ENCODE measurements at places on chromosomes 6 and 20.

GRCh38 chr6:124054034-124054433 lies 250.4 kb downstream of the NKAIN2 start:
- no peak for DNase-seq

DNA sequence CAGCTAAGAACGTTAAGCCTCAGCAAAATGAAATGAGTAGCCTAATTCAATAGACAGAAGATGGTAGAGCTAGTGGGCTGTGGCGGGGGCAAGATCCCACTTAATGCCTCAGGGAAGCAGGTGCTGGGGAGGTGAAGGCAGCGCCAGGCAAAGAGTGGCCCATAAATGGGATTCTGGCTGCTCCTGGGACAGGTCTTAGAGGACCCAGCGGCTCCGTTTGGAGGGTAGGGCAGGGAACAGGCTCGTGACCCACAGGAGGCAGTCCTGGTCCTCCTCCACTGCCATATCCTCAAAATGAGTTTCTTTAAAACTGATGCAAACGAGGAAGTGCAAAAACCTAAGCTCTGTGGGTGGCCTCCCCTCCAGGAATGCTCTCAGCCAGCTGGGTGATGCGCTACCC lies 32.7 kb downstream of the SAYSD1 start:
- DNase-seq = no peak

GRCh38 chr6:166853371-166854325 lies 102.7 kb downstream of the RNASET2 start:
- no peak for DNase-seq

DNA sequence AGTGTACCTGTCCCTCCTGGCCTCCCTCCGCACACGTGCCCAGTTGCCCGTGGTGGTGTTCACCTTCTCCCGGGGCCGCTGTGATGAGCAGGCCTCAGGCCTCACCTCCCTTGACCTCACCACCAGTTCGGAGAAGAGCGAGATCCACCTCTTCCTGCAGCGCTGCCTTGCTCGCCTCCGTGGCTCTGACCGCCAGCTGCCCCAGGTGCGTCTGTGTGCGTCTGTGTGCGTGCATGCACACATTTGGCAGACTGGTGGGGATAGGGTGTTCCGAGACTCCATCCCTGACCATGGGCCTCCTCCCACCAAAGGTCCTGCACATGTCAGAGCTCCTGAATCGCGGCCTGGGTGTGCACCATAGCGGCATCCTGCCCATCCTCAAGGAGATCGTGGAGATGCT lies 4.9 kb downstream of the SKIC2 start:
- no peak for DNase-seq

DNA sequence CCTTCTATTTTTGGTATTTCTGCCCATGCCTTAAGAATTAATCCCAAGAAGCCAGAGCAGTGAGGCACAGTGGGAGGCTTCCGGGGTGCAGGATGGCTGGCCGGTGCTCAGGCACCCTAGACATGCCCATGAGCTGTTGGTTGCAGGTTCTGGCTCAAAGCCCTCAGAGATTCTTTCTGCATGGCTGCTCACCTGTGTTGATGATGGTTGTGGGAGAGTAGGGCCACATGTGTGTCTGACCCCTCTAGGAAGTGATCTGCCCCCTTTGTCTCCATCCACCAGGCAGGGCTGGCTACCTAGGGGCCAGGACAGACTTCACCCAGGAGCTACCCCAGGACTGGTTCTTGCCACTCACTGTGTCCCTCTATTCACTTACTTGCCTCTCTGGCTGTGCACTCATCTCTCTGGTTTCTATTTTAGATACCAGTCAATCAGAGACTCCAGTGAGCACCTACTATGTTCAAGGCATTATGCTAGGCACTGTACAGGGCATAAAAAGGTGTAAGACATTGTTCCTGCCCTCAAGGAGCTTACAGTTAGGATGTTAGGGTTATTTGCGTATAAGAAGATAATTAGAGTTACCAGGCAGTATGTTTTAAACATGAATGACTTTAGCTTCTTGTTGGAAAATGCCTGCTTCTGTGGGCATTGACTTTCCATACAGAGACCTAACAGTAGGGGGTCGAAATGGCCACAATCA lies 16.8 kb downstream of the CD83 start:
- DNase-seq = no peak

DNA sequence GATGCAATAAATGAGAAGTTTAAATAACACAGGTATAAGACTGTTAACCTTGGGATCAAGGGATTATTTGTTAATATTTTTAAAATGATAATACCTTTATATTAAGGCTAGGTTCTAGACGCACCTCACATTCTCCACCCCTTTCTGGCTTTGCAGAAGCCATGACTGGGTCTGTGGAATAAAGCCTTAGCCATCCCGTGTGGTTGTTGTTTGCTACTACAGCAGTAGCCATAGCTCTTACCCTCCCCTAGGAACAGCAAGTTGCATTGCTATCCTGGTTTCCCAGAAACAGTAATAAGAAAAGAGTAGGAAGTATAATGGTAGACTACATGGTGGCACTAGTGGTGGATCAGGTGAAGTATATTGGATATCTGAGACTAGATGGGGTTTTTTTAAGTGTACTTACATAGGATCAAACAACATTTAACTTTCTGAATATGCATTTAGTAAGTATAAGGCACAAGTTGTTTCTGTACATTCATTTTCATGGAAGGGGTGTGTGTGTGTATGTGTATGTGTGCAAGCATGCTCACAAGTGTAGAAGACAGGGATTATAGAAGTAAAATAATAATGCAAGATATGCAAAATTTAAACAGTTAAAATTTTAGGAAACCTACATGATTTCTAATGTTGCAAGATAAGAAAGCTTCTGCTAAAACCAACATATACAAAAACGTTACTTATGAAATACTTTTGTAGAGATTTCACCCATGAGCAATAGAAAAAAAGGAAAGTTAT lies 384.2 kb downstream of the PRKN start:
- no peak for DNase-seq

- no peak for DNase-seq
Observed at GRCh38 chr6:166656230-166657151, 29.4 kb upstream of the RPS6KA2 start.

GRCh38 chr20:6235510-6235909 lies 112.7 kb upstream of the FERMT1 start:
- DNase-seq = no peak

- DNase-seq = no peak
Observed at GRCh38 chr6:134768931-134769330, 181.0 kb downstream of the ALDH8A1 start.

DNA sequence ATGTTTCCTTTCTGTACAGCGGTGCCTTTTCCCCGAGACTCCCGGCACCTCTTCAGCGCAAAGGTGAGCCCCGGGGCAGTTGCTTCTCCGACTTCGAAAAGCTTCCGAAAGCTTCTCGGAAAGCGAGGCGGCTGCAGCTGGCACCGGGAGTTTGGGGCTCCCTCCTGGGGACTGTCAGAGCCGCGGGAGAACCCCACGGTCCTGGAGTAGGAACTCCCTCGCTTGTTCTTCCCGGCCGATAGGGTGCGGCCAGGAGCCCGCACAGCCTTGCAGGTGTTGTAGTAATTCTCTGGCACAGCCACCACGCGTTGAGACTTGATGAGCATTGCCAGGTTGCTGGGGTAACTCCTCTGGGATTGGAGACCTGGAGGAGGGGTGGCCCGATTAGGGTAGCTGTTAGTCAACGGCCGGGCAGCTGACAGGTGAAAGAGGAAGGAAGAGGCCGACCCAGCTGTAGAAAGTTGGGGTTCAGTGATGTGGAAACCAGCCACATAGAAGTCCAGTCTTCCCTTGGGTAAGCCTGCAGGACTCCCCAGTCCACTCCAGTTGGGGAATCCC lies 721 bp downstream of the KDM1B start:
- DNase-seq = peak; percentile 39

- peak; percentile 15 for DNase-seq
Observed at GRCh38 chr20:7866285-7866684, 74.0 kb downstream of the HAO1 start.

- DNase-seq = peak; percentile 59
Observed at GRCh38 chr6:112620812-112621569, 273.9 kb downstream of the RFPL4B start.

GRCh38 chr6:84687431-84687830 lies 77.0 kb downstream of the TBX18 start:
- no peak for DNase-seq

GRCh38 chr6:6479785-6480184 lies 108.7 kb upstream of the LY86 start:
- DNase-seq = no peak

DNA sequence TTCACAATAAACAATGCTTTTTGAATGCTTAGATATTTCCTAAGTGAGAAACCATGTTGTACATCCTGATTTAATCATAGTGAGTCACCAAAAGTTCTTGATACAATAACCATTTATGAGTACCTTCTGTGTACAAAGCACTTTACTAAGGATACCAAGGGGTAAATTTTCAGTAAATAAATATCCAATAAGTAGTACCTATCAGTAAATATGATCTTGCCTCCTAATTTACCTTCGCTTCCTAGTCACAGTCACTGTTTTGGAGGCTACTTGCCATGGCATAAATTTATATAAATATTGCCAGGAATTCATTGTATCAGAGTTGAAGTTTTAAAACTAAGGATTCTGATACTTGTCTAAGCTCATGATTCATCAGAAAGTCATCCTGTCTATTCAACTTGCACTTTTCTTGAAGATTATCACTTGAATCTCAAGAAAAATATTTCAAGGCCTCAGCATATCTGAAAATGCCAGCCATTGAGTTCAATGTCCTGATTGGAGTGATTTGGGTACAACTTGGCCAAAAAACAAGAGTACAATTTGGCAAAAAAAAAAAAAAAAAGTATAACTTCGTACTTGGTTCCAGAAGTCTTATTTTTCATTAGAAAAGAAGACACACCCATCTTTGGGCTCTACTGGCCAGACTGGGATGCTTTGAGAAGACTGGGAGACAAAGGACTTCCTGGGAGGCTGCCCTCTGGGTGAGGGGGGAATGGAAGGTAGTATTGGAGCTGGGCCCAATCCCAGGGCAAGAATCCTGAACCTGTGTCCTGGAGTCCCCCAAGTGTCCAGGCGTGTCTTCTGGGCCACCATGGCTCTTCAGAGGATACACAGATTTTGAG lies 32.8 kb downstream of the RAB22A start:
- DNase-seq = peak; percentile 28

- DNase-seq = peak; percentile 64
Observed at GRCh38 chr6:15621203-15622044, 41.4 kb downstream of the DTNBP1 start.

GRCh38 chr6:33924681-33925080 lies 120.9 kb upstream of the MLN start:
- no peak for DNase-seq

DNA sequence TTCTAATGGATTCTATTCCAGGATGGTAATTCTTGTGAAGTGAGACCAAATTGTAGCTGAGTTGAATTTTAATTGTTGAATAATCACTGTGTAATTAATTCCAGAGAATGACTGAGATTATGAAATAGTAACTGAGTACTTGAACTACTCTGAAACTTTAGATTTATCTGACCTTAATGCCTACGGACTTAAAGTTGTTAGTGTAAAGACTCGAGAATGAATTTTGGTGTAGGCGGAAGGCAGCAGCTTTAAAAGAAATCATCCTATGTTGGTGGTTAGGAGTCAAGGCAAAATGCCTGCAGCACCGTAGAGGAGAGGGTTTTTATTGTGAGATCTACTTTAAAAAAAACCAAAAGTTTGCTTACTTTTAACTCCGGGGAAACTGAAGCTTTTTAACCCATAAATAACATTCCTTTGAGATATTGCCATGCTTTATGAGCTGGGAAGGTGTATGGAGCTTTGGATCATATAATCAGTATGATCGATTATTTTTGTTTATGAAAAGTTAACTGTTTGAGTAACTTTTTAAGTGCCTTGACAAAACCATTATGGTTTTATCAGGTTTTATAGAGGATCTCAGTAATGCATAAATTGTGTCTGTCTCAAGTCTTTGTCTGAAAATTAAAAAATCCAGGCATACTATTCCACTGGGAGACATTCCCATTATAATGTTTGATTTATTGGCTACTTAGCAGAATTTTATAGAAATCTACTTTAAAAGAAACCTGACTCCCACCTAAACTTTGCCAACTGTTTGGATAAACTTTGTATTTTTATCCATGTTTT lies 46.1 kb downstream of the MYO6 start:
- peak; percentile 15 for DNase-seq

- DNase-seq = no peak
Observed at GRCh38 chr20:10523443-10523842, 88.3 kb downstream of the SLX4IP start.

DNA sequence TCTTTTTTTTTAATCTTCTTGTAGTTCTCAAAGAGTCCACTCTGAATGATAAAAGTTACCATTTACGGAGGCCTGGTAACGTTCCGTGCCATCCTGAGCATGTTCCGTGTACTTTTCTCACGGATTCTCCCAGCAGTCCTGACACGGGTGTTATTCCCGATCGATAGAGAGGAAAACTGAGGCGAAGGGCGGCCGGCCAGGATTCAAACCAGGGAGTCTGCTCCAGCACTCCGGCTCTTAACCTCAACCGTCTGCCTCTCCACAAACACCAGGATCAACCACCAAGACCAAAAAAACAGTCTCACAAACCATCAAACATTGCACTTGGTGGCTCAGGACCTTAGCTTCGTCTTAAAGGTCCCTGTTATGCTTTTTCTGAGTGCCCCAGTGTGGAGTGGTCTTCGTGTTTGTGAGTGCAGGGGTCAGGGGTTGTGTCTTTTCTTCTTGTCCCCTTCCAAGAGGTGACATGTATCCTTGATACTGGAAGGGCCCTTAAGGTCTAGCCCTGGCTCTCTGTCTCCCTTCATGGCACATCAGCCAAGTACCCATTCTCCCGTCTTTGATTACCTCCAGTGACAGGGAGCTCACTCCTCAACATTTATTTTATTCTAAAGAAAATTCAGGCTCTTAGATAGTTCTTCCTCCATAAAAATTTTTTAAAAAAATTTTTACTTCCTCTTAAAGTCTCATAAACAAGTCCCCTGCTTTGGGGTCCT lies 35.1 kb downstream of the SRC start:
- DNase-seq = no peak

DNA sequence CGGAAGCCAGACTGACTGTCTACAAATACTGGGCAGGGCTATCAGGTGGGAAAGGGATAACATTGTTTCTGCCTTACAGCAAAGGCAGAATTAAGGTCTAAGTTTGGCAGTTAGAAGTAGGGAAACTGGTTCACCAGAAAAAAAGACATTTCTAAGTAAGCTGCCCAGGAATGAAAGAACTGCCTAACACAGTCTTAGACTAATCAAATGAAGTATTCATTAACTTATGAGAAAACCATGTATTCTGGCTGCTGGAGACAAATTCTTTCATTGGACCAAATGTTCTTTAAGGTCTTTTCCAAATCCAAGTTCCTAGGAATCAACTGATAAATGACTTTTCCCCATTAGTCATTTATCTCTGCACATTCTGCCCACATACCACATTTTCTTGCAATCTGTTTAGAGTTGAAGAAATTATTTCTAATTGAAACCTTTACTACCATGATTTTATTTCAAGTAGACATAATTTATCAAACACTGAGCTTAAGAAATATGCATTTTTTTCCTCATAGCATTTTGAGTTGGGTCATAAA lies 120.3 kb upstream of the OGFRL1 start:
- DNase-seq = no peak

DNA sequence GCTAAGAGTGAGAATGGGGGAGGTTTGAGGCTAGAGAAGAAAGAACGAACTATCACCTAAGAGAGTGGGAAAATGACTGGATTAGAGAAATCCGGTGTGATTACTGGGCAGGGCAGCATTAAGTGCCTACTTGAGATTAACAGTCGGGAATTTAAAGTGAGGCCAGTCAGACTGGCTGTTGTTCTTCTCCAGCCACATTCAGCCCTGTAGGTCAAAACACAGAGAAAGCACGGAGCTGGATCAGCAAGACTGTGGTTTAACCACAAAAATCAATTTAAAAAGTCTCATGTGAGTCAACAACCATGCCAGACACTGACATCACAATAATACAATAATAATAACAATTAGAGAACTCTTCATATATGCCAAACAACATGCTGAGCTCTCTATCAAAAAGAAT lies 301.9 kb upstream of the SGK1 start:
- DNase-seq = peak; percentile 78

GRCh38 chr6:162856885-162857284 lies 129.1 kb downstream of the PACRG start:
- DNase-seq = peak; percentile 69

Data from fibroblast of villous mesenchyme (primary cell).